Dorsolateral prefrontal cortex (tissue), 122 donors: ENCODE measurements at places on chromosomes 4 and X.

GRCh38 chr4:178196751-178197374 lies 754.6 kb upstream of the AGA start:
- DNase-seq, result no peak

- no peak for DNase-seq
These were observed 65.5 kb downstream of the WFS1 start for GRCh38 chr4:6335040-6335590.

DNA sequence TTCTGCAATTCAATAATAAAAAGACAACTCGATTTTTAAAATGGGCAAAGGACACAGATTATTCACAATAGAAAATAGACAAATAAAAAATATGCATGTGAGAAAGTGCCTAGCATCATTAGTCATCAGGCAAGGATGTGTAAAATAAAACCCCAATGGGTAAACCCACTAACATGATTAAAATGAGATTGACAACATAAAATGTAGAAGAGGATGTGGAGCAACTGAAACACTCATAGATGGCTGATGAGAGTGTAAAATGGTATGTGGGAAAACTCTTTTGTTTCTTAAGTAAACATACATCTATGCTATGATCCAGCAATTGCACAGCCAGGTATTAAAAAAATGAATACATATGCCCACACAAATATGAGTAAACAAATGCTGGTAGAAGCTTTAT lies 177.6 kb downstream of the IQCM start:
- no peak for DNase-seq

DNA sequence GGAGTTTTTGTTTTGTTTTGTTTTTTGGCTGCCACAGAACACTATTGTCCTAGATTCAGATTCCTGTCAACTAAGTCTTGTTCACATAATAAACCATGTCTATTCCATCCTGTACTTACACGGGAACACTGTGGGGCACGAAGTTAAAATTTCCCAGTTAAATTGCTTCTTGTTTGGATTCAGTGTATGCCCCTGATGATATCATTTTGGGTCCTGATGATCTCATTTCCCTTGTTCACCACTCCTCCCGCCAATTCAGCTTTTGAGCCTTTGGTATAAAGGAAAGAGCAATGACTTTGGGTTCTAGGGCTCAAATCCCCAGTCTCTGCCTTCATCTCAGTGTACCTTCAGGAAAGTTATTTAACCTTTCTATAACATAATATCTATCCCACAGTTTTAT lies 333.5 kb downstream of the FBXW7 start:
- DNase-seq, result no peak

GRCh38 chrX:40318076-40318475 lies 220.3 kb upstream of the BCOR start:
- no peak for DNase-seq

DNA sequence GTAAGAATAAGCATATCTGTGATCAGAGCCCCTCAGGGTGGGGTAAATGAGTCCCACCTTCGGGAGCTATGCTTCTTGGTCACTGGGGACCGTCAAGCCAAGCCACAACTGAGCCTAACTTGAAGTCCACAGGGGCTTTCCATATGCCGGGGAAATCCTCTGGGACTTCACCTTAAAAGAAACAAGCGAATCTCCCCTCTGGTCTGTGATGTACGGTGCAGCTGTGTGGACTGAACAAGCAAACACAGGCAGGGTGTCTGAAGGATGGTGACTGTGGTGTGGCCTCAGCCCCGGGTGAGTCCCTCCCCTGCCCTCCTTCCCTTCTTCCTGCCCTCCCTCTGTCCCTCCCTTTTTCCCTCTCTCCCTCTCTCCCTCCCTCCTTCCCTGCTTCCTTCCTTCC lies 29.7 kb upstream of the PPP2R2C start:
- no peak for DNase-seq

DNA sequence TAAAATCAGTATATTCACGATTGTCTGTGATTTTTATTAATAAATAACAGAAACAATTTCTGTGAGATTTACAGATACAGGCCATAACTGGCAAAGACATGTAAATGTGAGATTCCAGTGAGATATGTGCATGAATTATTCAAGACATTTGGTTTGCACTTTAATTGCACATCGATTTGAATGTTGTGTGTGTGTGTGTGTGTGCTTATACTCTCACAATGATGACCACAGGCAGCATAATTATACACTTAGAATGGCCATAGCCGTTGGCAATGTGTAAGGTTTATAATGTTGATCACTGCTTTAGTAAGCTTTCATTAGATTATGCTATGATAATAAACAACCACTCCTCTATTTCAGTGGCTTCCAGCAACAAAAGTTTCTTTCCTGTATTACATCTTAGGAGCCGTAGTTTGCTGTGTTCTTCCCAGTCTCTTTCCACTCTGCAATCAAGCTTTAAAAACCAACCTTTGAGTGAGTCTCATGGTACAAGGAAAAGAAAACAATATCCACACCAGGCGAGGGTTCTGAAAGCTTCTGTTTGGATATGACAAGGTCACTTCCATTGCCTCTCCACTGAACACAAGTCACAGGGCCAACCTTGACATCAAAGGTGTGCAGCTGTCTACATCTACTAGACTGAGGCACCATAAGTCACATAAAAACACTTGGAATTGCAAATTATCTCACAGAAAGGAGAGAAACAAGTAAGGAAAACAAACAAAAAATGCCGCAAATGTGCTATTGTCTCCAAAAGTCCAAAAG lies 897.7 kb downstream of the RAB28 start:
- no peak for DNase-seq

DNA sequence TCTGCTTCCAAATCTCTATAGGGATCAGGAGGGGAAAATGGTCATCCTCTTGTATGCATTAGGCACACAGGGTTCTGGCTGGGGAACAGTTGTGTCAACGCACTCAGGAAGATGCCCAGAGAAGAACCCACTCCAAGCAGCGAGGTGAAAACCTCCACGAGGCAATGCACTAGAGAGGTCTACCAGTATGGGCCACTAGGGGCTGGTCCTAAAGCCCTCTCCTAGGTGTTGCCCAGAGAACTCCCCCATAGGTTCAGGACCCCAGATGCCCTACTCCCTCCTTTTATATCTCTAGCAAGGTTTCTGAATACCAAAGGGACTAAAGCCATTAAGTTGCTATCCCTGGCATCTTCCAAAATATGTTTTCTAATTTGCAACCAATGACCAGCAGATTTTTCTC lies 142.7 kb upstream of the NLGN4X start:
- DNase-seq, result no peak

GRCh38 chrX:88072339-88073030 lies 554.9 kb downstream of the KLHL4 start:
- DNase-seq, result no peak

- DNase-seq, result no peak
These were observed 67.4 kb downstream of the STX18 start for GRCh38 chr4:4474476-4474875.

GRCh38 chr4:15674926-15675325 lies 6.7 kb upstream of the FAM200B start:
- no peak for DNase-seq

- no peak for DNase-seq
These were observed 10.9 kb downstream of the FAM241A start for GRCh38 chr4:112156112-112156511.

DNA sequence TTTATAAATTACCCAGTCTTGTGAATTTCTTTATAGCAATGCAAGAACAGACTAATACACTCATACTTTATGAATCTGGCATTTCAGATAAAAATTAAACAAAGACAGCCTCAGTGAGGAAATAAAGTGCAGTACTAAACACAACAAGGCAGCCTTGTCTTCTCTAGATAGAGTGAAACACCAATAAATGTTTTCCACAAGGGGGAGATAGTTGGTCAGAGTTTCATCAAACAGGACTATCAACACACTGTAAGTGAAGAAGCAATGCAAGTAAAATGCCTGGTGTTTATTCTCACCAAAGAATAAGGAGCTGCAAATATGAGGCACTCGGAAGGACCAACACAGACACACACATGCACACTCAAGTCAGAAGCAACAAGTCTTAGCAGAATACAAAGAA lies 62.8 kb downstream of the FAM9B start:
- DNase-seq, result no peak

DNA sequence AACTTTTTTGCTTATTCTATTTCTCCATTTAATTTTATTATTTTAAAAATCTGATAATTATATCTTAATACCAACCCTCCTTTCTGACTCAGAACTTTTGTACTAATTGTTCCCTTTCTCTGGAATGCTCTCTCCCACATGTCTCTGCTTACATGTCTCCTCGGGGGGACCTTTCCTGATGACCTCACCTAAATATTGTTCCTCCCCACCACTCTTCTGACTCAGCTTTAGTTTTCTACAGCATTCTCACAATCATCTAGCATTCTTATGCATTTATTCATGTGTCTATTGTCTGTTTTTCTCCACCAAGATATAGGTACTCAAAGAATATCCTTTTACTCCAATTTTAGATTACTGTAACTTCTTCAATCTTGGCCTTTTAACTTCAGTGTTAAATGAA lies 128.7 kb downstream of the MSL3 start:
- DNase-seq, result no peak

- peak; percentile 14 for DNase-seq
These were observed 47.8 kb downstream of the SLC9A7 start for GRCh38 chrX:46710927-46711623.

DNA sequence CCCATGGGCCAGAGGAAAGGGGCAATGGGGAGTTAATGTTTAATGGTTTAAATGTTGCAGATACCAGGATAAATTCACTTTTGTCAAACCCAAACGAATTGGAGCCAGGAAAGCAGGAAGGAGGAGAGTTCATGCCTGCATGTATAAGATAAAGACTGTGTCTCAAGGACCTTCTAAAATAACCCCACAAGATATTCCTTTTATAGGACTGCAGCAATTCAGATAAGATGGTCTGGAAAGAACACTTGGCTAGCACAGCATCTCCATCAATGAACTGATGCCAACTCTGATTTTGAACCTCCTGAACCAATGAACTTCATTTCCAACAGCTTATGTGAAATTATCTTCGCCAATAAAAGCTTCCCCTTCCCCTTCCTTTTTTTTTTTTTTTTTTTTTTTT lies 31.3 kb upstream of the LONRF3 start:
- DNase-seq, result no peak

- no peak for DNase-seq
These were observed 239.0 kb upstream of the HTR2C start for GRCh38 chrX:114344756-114345349.

- DNase-seq, result no peak
These were observed 8.7 kb upstream of the PPP3CA start for GRCh38 chr4:101355767-101356702.

DNA sequence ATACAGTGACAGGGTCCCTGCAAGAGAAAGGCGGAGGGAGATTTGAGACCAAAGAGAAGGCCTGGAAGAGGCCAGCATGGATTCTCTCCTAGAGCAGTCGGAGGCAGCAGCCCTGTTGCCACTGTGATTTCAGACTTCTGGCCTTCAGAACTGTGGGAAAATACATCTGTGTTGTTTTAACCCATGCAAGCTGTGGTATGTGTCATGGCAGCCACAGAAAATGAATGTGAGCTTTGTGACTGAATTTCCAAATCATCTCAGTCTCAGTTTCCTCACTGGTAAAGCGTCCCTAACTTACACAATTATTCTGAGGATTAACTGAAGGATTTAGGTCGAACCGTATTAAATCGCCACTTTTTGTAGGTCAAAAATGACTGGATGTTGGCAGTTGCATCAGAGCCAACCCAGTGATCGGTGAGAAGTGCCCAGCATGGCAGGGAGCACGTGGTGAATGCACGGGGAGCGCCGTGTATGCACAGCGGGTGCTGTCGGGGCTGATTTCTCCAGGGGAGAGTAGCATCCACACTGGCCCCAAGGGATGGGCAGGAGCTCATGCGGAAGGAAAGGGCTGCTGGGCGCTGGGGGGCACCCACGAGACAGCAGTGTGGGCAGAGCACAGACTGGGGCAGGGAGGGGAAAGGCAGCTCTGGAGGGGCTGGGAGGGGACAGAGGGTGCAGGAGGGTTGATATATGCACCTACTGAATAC lies 23.8 kb upstream of the NSG1 start:
- no peak for DNase-seq

GRCh38 chr4:109278594-109279031 lies 23.8 kb downstream of the COL25A1 start:
- no peak for DNase-seq

DNA sequence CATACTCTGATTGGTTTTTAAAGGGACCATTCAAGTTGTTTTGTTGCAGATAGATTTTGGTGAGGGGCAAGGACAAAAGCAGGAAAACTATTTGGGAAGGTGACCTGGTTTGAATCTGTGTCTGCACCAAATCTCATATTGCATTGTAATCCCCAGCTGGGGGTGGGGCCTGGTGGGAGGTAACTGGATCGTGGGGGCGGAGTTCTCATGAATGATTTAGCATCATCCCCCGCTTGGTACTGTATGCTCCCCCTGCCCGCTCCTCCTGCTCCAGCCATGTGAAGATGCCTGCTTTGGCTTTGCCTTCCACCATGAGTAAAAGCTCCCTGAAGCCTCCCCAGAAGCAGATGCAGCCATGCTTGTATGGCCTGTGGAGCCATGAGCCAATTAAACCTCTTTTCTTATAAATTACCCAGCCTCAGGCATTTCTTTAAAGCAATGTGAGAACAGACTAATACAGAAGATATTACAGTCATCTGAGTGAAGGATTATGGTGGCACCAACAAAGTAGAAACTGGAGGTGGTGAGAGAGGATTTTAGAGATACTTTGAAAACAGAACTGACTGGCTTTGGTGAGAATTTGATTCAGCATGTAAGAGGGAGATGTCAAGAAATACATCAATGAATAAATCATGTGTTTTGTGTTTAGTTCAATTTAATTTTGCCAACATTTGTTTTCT lies 14.4 kb downstream of the IL21 start:
- DNase-seq, result no peak

GRCh38 chrX:120380699-120381098 lies 18.8 kb downstream of the ATP1B4 start:
- no peak for DNase-seq

DNA sequence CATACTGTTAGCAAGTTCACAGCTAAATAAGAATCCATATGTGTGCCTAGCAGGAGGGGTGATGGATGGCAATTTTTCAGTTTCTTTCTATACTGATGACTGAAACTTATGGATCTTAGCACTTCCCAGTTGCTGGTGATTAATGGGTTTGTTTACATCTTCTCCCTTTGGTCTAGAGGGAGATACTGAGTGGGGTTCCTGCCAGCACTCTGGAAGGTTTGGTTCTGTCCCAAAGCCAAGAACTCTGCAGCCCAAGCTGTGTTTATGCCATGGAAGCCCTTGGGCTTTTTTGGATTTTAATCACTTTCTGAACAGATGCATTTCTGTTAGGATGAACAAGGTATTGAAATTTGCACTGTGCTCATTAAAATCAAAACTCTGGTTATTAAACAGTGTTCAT lies 43.5 kb downstream of the DDIT4L start:
- DNase-seq, result no peak

DNA sequence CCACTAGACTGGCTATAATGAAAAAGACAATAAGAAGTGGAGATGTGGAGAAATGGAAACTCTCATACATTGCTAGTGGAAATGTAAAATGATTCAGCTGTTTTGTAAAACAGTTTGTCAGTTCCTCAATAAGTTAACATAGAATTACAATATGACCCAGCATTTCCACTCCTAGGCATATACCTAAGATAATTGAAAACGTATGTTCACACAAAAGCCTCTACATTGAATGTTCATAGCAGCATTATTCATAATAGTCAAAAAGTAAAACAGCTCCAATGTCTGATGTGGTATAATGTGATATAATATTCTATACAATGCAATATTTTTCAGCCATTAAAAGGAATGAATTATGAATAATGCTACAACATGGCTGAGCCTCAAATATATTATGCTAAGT lies 10.2 kb downstream of the EDA start:
- no peak for DNase-seq

- no peak for DNase-seq
These were observed 567.3 kb upstream of the ACTRT1 start for GRCh38 chrX:128619490-128619889.

GRCh38 chrX:2676794-2677675 lies 14.1 kb upstream of the CD99 start:
- no peak for DNase-seq
